ENCODE measurements at places on chromosomes 7 and 10.

- no peak for DNase-seq
These were observed 469.4 kb downstream of the KCNMA1 start for GRCh38 chr10:77168161-77168560.

DNA sequence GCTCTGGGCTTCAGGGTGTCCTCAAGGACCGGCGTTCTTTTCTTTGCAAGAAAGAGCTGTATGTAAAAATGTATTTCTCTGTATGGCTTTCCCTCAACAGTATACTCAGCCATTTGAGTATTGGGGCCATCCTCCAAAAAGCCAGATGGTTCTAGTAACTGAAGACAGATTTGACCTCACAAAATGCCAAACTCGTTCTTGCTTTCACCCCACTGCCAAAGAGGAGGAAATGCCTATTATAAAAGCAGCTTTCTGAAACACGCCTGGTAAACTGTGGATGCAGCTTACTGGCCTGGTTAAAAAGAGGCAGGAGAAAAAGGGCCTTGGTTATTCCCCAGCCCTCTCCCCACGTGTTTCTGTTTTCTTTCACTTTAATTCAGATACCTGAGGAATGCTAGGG, 7.7 kb upstream of the HTR5A start:
- DNase-seq: no peak

- DNase-seq: no peak
These were observed 29.5 kb downstream of the PAX2 start for GRCh38 chr10:100774876-100775275.

- DNase-seq: no peak
These were observed 1.1 kb downstream of the PLXDC2 start for GRCh38 chr10:19817231-19817933.

GRCh38 chr7:55308186-55308929, 56.8 kb upstream of the LANCL2 start:
- DNase-seq: peak; percentile 64

GRCh38 chr10:110699859-110700468, 55.8 kb downstream of the RBM20 start:
- DNase-seq: no peak

DNA sequence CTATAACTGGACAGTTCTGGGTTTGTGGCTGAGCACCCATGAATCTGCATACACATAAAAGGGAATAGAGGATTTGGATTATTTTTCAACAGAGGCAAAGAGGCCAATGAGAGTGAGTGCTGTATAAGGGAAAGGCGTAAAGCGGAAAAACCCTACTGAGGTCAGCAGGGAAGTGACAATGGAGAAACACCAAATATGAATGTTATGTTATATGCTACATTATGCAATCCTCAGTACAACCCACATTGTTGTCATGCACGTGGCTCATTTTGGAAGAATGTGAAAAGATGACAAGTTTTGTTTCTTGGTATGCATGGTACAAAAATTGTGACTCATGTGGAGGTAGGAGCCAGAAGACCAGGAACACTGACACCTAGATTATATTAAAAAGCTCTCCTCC, 113.6 kb upstream of the AMPH start:
- no peak for DNase-seq

DNA sequence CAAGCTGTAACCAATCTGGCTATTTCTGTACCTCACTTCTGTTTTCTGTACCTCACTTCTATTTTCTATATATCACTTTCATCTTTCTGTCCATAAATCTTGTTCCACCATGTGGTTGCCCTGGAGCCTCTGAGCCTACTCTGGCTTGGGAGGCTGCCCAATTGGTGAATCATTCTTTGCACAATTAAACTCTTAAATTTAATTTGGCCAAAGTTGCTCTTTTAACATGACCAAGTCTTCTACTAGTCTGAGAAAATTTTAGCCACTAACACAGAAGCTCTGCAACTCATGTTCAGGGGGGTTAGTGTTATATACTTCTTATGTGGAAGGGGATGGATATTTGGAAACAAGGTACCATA, 503.5 kb downstream of the KIF20B start:
- no peak for DNase-seq

- DNase-seq: no peak
These were observed 61.4 kb downstream of the ABI1 start for GRCh38 chr10:26799342-26799741.

- no peak for DNase-seq
These were observed 665 bp downstream of the INSYN2A start for GRCh38 chr10:127195571-127196281.

DNA sequence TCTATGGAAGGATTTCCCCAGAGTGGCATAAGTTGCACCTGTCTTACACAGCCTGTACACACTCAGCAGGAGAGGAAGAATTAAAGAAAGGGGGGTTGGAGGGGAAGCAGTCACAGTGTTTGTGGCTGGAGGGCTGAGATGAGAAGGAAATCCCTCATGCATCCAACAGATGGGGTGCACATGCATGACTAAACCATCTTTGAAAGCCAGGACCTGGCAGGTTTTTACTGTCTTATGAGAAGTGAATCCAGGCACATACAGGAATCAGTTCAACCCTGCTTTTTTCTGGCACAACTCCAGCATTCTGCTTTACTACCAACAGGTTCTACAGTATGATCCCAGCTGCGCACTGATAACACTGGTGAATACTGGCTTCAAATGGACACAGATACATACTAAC, 107.7 kb downstream of the CACNA2D1 start:
- DNase-seq: no peak

- DNase-seq: no peak
These were observed 42.0 kb downstream of the PRF1 start for GRCh38 chr10:70560511-70560941.

DNA sequence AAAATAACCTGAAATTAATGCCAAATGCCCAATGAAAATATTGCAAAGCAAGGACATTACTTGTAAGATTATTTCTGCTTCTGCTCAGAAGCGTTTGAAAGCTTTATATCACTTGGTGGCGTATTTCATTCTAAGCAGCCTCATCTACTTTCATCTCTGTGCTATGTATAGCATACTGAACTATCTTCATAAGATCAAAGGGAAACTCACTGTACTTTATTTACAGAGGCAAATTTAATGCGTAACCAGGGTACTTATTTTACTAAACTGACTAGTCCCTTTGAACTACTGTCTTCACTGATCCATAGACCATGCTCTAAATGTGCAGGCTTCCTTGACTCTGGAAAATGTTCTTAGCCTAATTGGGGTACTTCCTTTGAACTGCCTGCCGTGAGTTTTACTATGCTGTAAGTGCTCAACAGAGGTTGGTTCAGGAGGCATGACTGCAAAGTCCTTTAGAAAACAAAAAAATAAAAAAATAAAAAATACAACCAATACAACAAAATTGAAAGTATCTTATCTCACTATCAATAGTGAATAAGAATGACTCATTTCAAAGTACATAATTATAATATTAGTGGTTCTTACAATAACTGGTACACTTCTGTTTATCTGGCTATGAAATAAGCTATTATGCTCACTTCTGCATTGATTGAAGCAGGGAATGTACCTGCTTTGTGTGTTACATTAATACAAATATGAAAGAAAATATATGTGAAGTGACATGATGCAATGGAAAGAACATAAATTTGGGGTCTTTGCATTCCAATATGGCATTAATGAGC, 41.0 kb upstream of the TSPAN12 start:
- no peak for DNase-seq

DNA sequence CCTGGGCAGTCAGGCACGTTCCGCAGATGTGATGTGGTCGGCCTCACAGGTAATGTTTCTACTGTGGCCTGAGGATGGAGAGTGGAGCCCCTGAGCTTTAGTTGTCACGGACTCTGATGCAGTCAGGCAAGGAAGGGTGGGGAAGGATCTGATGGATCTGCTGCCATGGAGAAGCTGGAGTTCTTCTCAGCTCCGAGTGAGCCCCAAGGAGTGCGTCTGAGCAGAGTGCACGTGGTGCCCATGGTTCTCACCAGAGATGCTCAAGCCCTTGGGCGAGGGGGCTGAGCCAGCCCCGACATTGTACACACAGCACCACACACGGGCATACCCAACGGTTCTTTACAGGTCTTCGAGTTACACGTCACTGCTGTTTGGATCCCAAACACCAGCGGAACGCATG, 192.5 kb downstream of the EBF3 start:
- DNase-seq: no peak

GRCh38 chr7:118153551-118154177, 30.3 kb upstream of the LSM8 start:
- DNase-seq: no peak

DNA sequence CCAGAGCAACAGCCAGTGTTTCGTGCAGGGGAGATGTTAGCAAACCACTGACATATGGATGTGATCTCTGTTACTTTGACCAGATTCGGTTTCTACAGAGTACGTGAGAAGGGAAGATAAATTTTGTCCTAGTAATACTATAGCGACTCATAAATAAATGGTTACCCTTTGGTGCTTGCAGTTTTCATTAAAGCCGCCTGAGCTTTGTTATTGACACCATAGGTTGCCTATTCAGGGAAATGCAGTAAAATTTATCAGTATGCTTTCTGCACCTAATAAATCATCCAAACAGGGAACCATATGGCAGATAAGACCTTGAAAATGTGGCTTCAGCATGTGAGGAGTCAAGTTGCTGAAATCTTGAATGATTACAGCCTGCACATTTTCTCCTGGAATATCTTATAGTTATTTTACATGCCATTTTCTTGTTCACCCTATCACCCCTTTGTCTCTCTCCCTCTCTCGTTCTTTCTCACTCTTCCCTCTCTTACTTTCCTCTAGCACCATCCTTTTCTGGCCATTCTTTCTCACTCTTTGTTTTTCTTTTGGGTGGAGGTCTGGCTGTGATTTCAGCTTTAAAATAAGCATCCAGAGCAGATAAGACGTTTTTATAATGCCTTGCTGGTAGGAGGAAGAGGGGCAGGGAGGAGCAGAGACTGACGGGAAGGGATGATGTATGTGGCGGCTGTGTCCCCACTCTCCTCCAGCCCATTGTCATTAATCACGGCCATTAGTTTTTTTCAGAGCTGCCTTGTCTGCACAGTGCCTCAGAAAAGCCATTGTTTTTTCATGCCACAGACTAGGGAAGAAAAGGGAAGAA, 182.5 kb downstream of the LRMDA start:
- DNase-seq: no peak

DNA sequence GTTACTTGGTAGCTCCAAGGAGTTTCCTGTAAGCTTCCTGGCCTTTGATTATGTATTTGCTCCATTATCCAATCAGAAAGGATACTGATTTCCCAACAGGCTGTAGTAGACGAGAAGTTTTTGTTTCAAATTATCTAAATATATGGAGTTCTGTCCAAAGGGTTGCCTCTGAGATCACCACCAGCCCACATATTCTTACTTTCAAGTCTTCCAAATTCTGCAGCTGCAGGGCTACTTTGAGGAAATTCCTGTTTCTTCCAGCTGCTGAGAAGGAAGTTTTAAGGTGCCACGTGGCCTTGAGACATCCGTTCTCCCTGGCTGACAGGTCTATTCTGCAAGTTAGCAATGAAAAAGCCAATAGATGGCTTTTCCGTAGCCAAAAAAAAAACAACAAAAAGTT, 286.0 kb downstream of the TWIST1 start:
- DNase-seq: no peak

- DNase-seq: no peak
These were observed 7.9 kb upstream of the RALA start for GRCh38 chr7:39615350-39615975.

GRCh38 chr10:80137920-80138319, 5.4 kb downstream of the PLAC9 start:
- DNase-seq: no peak

GRCh38 chr7:1513657-1514095, 9.5 kb upstream of the INTS1 start:
- DNase-seq: no peak

DNA sequence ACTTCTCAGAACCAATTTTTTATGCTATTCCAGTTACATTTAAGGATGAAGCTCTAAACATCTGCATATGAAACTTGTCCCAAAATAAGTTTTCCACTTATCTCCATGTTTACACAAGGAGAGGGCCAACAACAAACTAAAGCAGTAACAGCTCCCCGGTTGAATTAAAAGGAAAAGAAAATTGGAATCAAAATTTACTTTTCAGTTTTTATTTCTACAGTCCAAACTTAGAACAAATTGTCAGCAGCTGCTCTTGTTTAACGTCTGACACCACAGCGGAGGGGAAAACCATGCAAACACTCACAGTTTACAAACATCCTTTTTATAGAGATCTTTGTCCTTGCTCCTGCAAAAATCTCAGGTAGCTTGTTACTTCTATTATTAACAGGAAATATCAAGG, 101.3 kb downstream of the COL28A1 start:
- no peak for DNase-seq

GRCh38 chr7:108122181-108122580, 8.0 kb downstream of the LAMB4 start:
- DNase-seq: no peak

DNA sequence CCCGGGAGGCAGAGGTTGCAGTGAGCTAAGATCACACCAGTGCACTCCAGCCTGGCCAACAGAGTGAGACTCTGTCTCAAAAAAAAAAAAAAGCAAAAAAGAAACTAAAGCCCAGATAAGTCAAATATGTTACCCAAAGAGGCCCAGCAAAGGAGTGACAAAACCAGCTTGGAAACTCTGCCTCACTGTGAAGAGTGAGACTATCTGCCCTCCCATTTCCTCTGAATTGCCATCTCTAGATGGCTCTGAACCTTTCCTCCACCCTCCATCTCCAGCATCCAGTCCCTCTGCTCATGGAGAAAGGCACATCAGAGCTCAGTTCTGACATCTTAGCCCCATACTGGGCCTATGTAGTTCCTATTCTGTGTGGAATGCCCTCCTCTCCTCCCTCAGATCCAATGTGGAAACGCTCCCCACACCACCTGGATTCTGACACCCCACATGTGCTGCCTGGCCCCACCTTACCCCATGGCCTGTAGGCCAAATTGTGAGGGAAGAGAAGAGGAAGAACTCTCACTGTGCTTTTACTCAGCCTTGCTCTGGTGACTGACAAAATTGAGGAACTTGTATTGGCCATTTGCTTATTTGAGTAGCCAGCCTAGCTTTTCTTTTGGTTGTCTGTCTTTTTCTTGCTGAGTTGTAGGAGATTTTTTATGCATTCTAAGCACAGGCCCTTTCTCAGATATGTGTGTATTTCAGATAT, 18.0 kb upstream of the NUDCD3 start:
- DNase-seq: no peak

DNA sequence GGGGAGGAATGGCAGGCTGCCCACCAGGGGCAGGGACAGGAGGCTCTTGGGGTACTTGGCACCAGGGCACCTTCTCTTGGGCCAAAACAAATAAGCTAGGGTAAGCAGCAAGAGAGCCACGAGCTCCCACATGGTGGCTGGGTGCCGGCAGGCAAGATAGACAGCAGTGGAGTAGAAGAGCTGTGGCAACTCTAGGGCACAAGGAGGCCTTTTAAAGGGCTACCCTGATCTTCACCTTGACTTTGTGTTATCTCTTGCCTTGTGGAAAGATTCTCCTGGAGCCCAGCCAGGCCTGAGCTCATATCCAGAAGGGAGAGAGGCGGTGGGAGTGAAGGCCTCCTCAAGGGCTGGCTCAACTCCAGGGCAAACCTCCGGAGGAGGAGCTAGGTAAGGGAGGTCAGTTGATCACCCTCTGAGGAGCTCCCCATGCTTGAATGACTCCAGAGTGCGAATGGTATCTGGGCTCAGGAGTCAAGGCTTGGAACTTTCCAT, at the start of gene CYP17A1:
TSS of gene CYP17A1 (minus strand) at position 184 of the 492 bp plus-strand sequence. CDS start at position 132, 52 bp downstream.
- no peak for DNase-seq

- no peak for DNase-seq
These were observed 72.4 kb upstream of the LOXL4 start for GRCh38 chr10:98340261-98340939.

GRCh38 chr7:158957921-158958491, 101.6 kb downstream of the DYNC2I1 start:
- DNase-seq: no peak

Data from amniotic stem cell (primary cell).